IPS DF 6.9 (cell line): ENCODE measurements at places on chromosomes 13 and 19.

DNA sequence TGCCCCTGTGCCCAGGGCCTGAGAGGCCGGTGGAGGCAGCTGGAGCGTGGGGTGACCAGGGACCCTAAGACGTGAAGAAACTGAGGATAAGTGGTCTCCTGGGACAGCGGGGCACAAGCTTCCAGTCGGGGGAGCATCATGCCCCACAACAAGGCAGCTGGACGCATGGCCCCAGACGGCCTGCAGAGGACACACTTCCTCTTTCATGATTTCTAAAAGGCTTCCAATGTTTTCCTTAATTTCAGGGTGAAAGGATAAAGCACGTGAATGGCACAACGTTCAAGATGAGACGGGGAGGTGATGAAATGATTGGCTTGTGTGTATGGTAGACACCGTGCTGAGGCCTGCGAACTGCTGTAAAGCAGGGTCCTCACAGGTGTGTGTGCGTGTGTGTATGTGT lies 20.2 kb upstream of the MYDGF start:
- DNase-seq, result no peak

DNA sequence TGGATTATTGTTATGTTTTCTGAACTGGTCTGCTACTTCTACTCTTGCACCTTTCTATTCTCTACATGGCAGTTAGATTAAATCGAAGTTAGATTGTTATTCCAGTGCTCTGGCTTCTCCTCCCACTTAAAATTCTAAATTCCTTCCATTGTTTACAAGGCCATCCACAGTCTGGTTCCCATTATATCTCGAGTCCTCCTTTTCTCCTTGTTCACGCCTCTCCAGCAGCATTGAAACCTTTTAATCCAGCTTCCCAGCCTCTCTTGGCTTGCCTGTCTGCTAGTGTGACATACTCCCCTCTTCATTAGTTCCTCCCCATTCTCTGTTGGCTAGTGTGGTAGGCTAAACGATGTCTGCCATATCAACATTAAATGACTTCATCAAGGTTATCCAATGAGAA lies 54.5 kb downstream of the DNAJC15 start:
- DNase-seq, result no peak

GRCh38 chr19:30469774-30470173 lies 97.6 kb downstream of the ZNF536 start:
- no peak for DNase-seq

- DNase-seq, result no peak
Measured at GRCh38 chr19:54429176-54429495, 13.9 kb downstream of the TTYH1 start.

DNA sequence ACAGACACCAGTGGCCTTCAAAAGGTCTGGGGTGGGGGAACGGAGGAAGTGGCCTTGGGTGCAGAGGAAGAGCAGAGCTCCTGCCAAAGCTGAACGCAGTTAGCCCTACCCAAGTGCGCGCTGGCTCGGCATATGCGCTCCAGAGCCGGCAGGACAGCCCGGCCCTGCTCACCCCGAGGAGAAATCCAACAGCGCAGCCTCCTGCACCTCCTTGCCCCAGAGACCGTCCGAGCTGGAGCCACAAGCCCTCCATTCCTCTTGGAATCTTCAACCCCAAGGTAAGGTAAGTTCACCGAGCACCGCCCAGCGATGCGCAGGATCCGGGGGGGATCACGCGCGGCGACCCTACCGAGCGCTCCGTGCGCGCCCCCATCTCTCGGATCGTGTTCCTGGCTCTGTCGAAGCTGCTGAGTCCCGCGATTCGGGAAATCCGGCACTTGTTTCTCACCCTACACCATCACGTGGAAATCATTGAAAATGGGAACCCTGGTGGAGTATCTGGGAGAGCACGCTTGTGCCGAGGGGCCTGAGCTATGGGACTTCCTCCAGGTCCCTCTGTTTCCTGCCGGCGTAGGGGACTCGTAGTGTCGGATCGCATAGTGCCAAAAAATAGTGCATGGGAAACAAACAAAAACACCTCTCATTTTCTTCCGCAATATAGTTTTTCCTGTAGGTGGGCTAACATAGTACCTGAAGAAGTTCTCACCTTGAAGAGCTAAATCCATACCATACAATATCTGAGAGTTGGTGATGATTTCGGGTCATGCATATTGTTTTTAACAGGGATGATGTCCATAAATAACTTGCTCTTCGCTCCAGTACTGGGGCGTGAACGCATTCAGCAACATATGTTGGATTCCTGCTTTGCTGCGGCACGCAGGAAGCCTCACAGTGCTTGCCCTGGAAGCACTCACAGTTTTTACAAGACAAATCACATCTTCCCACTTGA lies 9.3 kb downstream of the PDX1 start:
- DNase-seq, result no peak

- DNase-seq, result no peak
Measured at GRCh38 chr13:77053192-77053591, 26.2 kb upstream of the FBXL3 start.

GRCh38 chr13:63497601-63498000 lies 2082.0 kb upstream of the PCDH20 start:
- no peak for DNase-seq
